ENCODE measurements at places on chromosomes 4 and X.

DNA sequence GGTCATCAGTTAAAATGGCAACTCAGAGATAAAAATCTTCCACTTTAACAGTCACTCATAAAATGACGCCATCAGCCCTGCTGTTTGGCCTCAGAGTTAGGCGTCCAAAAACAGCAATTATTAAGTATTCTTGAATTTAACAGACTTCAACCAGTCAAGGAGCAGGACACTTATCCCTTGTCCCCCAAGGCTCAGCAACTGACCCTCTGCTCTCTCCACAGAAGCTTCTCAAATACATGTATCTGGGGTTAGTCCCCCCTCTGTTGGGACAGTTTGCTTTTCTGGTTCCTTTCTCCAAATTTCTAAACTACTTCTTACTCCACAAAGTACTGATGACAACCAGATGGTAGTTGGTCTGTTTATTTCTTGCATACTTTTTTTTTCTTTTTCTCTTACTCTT is 54.4 kb downstream of the SOD3 start:
- DNase-seq: no peak

DNA sequence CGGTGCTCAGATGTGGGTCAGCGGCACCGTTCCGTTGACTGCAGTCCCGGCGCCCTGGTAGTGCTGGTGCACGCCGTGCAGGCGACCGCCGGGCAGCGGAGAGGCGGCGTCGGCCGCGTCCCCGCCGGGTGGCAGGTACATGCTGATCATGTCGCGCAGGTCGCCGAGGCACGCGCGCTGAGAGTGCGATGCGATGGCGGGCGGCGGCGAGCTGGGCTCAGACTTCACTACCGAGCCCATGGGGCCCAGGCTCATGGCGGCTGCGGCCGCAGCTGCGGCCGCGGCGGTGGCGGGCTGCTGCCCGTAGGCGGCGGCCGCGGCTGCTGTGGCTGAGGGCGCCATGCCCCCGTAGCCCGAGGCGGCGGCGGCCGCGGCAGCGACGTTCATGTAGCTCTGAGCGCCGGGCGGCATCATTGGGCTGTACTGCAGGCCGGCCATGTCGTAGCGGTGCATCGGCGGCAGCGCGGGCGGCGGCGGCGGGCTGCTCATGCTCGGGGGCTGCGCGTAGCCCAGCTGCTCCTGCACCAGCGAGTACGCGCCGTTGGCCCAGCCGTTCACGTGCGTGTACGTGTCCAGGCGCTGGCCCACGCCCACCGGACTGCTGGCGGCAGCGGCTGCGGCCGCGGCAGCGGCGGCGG is 1.0 kb downstream of the SOX3 start:
- DNase-seq: no peak

DNA sequence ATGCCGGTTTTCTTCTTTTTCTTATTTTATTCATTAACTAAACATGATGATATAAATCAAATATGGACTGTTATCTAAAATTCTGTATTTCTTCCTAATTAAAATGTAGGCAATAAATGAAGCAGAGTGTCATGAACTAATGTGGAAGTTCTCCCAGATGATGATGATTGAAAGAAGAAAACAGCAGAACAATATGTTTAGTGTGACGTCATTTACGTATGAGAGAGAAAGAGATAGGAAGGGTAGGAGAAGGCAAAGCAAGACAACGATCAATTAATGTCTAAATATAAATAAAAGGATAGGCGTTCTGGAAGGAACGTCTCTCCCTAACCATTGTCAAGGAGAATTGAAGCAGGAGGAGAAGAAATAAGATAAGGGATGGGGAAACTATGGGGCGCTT is 105.2 kb downstream of the NEUROG2 start:
- no peak for DNase-seq

- DNase-seq: no peak
Measured at GRCh38 chr4:83581411-83582288, 45.7 kb downstream of the GPAT3 start.

GRCh38 chr4:164989471-164989870 is 12.0 kb upstream of the TRIM61 start:
- no peak for DNase-seq

GRCh38 chr4:188417181-188417580 is 277.9 kb downstream of the TRIML1 start:
- no peak for DNase-seq

DNA sequence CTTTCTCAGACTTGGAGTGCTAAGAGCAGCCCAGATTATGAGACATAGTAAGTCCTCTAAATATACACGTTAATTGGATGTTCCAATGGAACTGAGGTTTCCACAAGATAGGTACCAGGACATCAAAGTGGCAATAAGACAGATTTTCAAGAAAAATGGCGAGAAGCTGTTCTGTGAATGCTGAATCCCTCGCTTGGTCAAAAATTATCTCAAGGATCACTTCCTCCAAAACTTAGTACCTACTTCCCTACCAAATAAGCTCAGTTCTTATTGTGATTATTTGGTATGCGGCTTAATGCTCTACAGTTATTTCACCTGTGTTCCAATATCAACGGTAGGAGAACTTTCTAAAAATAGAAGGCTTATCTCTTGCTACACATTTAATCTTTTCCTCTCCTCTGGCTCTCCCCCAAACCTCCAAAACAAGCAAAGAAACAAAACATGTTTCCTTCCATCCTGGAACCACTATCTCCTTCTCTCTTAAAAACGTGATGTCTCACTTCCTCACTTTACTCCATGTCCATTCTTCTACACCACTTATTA is 14.7 kb downstream of the PDGFC start:
- no peak for DNase-seq

DNA sequence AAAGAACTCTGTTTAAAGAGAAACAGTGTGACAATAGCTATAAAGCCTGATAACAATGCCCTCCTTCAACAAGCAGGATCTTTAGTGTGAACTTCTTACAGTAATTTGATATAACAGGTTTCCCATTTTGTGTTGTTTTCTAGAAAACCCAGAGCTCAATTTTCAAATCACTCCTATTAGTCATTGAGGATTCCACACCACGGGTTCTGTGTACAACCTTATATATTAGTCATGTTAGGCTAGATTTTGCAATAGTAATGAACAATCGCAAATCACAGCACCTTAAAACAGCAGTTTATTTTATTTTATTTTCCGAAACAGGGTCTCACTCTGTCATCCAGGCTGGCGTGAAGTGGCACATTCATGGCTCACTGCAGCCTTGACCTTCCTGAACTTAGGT is 1020.9 kb upstream of the INTU start:
- DNase-seq: no peak

DNA sequence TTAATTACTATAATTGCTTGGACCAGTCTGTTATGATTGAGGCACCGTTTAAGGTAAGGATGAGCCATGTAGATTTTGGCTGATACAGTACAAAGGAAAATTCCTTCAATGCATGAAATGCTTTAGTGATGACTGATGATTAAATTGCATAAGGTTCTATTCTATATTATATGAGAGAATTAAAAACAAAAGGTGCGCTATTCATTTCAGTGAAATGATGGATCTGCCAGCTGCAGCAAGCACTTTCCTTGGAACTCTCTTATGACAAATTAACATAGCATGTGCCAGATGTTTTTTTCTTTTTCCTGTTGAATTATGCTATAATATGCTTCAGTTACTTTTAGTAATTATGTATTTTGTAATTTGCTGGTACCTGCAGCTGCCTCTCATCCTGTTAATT is 98.5 kb downstream of the JADE1 start:
- DNase-seq: no peak

DNA sequence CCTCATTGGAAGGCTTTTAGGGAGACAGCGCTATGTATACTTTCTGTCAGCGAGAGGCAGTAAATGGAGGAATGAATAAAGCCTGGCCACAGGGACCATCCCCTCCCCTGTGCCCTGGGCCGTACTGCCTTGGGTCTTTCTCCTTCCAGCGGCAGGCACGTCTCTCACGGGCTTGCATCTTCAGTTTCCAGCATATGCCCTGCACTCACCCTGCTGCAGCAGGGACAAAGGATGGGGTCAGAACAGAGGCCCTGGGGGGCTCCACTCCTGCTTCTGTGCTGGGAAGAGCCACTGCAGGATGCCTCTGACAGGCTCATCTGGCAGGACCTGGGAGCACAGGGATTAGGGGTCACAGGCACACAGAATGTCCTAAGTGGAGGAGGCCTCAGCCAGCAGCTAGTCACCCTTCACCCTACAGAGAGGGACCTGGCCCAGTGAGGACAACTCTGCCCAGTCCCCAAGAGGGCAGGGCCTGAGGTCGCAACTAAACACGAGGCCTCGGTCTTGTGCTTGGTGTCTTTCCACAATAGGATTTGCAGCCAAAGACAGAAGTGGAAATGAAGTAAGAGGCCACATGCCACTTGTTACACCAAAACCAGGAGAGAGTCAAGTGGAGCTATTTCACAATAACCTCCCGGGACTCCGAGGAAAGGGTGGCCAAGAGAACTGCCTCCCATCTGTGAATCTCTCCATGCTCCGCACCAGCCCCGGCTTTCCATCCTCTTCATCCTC is 150.8 kb downstream of the AFAP1 start:
- no peak for DNase-seq

GRCh38 chr4:111546881-111547280 is 598.4 kb upstream of the FAM241A start:
- DNase-seq: no peak

- peak; percentile 61 for DNase-seq
Measured at GRCh38 chr4:168451744-168452390, 28.4 kb downstream of the DDX60L start.

Measured in HS-5 (cell line).